ENCODE measurements at places on chromosomes 5 and 9.
A peak's percentile ranks its signal among the peaks of the same experiment; 100 is the strongest.

DNA sequence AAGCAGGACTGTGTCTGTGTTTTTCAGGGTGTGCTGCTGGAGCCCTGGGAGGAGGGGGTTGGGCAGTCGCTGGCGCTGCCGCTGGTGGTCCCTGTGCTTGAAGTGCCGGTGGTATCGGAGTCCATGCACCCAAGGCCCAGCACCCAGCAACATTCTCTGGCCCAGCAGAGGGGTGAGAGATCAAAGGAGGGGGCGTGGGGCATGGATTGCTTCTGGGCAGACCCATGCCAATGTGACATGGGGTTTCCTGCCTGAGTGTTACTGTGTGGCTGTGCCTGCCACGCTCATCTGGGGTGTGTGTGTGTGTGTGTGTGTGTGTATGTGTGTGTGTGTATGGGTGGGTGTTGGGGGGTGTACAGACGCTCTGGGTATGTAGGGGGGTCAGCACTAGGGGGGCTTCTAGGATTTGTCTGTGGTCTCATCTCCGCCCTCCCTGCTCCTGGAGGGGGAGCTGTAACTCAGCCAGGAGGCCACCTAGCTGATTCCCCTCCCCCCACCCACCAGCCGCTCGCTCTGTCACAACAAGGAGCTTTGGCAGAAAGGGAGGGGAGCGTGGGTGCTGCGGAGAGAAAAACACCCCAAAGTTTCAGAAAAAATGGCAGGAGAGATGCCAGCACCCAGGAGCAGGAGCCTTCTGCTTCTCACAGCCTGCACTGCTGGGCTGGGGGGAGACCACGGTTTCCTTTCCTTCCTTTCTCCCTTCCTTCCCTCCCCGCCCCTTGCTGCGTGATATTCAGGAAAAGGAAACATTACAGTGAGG, 35.9 kb upstream of the HSPA9 start:
- DNase-seq: no peak

GRCh38 chr5:3022665-3023064, 271.2 kb upstream of the IRX2 start:
- no peak for DNase-seq

DNA sequence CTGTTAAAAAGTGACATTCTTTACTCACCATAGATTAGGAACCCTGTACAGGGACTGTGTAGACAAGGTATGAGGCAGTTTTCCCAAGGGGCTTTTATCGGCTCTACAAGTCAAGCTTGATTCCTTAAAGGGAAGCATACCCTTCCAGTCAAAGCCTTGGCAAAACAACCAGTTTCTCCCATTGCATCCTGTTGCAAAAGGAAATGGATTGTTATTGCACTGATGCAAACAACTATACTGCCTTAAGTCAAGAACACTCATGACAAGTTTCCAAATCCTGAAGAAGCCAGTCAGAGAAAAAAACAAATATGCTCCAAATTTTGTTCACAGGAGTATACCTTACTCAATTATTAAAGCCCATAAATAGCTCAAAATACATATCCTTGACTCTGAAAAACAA, 67.5 kb downstream of the RGMB start:
- no peak for DNase-seq

DNA sequence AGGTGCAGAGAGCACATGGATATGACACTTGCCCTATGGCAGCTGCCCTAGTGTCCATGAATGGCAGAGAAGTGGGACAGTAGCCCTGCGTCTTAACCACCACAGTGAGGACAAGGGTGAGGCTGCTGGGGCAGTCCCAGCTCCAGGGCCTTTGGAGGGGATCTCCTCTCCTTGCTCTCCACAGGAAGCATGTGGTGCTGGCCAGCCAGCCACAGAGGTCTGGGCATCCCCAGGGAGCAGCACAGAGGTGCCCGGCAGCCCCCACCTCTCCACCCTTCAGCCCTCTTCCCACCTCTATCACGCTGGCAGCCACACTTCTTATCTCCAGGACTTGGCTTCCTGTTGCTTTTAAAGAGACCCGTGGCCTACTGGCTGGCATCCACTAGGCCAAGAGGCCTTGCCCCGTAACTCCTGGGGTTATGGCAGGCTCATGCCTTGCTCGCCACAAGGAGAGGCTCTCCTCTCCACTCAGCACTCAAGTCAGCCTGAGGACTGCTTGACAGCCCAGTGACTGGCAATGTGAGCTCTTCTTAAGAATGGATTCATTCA, 21.9 kb downstream of the CSF2 start:
- no peak for DNase-seq

- no peak for DNase-seq
These were observed 4.7 kb upstream of the GLRX start for GRCh38 chr5:95826949-95827891.

DNA sequence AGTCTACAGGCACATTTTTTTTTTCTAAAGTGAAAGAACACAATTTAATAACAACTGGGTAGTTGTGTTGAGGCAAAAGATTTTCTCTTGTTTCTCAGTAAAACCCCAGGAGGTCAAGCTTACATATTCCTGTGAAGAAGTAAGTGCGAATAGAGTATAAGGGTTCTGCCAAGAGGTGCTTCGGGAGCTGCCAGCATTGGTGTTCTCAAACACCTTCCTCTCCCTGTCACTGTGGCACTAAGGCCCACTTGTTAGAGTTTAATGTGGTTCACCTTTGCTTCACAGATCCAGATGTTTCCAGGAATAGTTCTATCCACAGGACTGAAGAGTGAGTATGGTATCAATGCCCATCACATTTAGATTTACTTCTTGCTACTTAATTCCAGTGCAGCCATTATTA, 91.7 kb upstream of the C6 start:
- DNase-seq: no peak

DNA sequence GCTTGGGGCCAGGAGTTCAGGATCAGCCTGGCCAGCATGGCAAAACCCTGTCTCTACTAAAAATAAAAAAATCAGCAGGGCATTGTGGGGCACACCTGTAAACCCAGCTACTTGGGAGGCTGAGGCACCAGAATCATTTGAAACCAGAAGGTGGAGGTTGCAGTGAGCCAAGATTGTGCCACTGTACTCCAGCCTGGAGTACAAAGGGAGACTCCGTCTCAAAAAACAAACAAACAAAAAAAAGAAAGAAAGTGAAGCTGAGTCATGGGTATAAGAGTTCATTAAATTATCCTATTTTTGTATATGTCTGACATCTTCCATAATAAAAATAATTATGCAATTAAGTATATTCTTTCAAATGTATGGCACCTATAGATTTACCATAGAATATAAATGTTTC, 37.2 kb downstream of the CHD1 start:
- no peak for DNase-seq

DNA sequence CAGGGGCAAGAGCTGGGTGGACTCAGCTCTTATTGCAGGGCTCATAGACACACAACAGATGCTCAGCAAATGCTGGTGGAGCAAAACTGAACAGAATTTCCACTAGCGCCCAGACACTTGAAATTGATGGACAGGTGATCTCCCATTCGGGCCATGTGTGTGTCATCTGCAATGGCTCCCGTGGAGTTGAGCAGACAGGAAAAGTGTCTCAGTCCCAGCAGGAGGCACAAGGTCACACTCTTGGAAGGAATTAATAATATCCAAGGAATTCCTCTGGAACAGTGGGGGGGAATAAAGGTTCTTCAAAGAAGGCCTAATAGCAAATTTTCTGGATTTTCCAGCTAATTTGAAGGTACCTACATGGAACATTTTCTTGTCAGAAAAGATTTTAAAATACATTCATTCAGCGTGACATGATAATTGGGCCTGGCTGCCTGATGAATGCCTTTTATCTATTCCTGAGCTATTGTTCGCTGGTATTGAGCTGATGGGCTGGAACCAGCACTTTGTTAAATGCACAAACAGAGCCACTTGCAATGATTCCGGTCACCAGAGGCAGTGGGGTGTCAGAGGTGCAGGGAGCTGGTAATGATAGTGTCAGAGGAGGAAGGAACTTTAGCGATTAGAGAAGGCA, 31.5 kb upstream of the ALDH1B1 start:
- DNase-seq: no peak

DNA sequence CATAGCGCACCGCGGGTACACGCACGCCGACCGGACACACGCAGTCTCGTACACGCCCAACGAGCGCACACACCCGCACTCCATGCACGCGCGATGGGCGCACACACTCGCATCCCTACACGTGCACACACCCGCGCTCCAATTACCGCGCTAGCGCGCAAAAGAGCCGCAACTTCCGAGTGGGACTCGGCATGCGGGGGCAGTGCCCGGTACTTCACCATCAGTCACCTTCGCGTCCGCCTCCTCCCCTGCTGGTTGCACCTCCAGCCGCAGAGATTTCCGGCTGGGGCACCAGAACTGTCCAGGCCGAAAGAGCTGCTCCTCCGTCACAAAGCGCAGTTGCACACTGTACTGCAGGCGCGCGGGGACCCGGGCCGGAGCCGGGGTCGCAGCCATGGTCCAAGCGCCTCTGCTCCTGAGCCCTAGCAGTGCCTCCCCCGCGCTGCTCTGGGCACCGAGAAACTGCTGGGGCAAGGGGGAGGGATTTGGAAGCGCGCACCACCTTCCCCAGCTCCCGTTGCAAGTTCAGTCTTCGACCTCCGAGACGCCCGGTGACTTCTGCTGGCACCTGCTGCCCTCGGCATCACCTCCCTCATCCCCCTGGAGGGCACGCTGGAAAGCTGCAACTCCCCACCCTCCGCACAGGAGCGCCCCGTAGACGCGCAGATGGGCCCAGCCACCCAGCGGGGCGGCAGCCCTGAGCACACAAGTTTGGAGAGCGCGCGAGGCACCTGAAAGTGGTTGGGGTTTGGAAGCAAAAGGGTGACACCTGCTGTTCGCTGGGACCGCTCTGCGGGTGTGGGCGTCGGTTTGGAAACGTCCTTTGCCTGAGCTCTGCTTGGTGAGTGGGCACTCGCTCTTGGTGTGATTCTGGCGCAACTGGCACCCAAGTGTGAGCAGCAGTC, 337.4 kb upstream of the PUM3 start:
- DNase-seq: peak; percentile 97

DNA sequence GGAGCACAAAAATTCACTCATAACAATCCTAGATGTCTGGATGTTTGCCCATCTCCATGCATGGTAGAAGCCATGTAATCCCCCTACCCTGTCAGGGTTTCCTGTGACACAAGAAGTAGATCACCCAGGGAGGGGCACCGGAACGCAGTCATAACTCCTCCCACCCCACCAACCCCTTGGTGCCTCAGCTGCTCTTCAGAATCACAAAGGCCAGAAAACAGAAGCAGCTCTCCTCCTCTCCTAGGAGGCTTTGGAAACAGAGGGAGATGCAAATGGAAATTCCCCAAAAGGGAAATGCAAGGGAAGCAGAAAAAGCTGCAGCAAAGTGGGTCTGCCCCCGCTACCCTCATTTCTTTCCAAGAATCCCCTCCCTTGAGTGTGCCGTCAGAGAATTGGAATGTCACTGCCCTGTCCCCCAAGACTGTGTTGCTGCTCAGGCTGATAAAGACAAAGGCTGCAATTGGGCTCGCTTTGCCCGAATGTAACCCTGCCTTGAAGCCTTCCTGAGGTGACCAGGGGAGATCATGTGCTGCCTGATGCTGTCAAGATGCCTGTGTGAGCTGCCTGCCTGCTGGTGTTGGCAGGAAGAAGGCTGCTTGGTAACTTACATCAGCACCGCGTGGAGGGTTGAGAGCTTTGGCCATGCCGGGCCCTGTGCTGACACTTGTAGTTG, 65.5 kb upstream of the ABCA1 start:
- DNase-seq: no peak

DNA sequence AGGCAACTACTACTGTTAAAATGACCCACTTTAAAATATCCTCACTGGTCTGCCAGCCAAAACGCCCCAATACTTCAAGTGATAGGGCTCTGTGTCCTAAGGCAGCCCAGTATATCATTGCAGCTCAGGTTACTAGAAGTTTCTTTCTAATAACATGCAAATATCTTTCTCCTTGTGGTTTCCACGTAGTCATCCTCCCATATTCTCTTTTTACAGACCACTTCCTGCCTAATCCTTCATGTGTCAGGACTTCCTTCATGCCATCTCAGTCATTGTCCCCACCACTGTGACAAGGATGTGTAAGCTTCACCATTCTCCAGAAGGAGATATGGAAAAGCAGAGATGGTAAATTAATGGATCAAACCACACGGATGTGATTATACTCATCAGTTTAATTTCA, 813.7 kb downstream of the MAT2B start:
- DNase-seq: no peak

Measured in NCI-H2171 treated with DMSO at 0.1 percent for 48 hours (cell line).